Stimulated activated CD4-positive, alpha-beta T cell treated with anti-CD3 and anti-CD28 coated beads, Interleukin-1b, Interleukin-23, amount 100 ng/mL, for 48 hours (primary cell): ENCODE measurements at places on chromosomes 4 and X.

- DNase-seq, result no peak
Observed at GRCh38 chrX:3046253-3047240, 5.3 kb downstream of the ARSF start.

DNA sequence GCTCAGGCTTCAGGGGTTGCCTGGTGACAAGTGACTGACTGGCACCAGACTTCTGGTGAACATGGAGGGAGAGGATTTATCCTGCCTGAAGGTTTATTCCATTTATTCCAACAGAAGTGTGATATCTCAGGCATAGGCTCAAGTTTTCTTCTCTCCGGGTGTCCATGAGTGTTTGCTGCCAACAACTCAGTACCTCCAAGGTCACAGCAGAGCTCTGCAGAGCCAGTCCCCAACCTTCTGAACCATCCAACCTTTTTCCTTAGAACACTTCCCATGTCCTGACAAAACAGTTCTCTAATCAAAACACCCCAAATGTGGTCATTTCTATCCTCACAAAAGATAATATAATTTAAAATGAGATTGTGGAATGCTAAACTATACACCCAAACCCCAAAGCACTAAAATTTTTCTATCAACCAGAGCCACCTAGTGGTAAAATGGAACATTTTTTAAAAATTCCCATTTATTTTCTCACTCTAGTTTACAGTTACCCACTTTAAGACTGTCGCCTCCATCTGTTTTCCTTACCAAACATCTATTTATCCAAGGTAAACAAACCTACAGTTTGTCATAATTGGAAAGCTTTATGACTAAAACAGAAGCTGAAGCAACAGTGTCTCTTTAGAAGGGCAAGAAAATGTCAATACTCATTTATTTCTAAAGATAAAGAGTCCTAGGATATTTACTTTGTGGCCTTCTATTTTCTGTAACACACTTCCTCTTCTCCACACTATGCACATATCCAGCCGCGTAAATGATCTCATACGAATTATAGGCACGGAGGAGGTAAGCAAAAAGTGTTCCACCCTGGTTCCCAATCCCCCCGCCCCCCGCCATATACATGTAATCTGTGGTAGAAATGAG is 39.5 kb downstream of the TMEM154 start:
- no peak for DNase-seq

DNA sequence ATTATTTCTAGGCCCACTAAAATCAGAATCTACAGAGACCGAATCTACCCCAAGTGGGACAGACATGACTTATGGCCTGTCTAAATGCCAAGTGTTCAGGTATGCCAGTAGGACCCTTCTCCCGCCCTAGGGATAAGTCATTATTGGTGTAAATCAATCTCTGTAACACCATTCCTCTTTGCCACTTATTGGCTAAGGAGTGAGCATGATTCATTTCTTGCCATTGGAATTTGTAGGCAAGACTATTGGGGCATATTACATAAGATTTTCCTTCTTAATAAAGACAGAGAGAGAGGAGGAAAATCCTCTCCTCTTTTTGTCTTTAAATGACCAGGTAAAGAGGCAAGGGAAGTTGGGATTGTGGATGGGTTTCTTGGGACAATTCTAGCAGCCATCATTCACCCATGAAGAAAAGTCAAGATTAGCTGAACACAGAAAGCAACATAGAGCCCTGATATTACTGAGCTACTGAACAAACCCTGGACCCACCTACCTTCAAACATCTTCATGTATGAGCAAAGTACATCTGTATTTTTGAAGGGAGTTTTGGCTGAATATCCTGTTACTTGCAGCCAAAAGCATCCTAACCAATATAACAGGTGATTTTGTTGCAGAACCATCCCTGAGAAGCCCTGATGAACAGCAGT is 2.6 kb downstream of the SLC9B2 start:
- no peak for DNase-seq

GRCh38 chrX:19595043-19595677 is 79.9 kb upstream of the MAP3K15 start:
- no peak for DNase-seq

GRCh38 chrX:153482376-153483015 is 12.1 kb upstream of the HAUS7 start:
- DNase-seq, result no peak

DNA sequence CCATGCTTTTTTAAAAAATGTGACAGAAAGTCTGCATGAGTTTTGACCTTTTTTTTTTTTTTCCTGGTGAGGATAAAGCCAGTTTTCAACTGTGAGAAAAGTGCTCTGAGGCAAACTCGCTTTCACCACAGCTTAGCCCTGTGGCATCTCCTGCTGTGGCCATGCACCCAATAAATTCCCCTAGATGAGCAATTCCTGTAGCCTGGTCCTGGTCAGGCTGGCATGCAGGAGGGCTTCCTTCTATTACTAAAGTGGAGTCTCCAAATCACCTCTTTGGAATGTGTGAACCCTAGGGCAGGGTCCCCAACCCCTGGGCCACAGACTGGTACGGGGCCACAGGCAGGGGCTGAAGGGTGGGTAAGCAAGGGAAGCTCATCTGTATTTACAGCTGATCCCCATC is 265.4 kb downstream of the RAPGEF2 start:
- no peak for DNase-seq
